ENCODE measurements at places on chromosomes 3 and 15. TPM values are rescaled to one million over a fixed set of nuclear protein-coding genes. Genes with fewer than 3 reads are reported as not detected.

Gene SUCNR1
- 0.43 TPM for total RNA-seq

Gene KLHL40
- total RNA-seq, result not detected

Gene NEK11
- total RNA-seq, result 7.7 TPM

Gene CACNA1D
- total RNA-seq, result under 0.01 TPM

Gene BFSP2
- total RNA-seq, result not detected

Gene PARP15
- total RNA-seq, result under 0.01 TPM

Gene GPR176
- 120 TPM for total RNA-seq

Gene MTMR10
- 25.4 TPM for total RNA-seq

Gene FETUB
- not detected for total RNA-seq

Gene GXYLT2
- total RNA-seq, result 18.1 TPM

Gene CRYGS
- total RNA-seq, result 0.86 TPM

GRCh38 chr3:66110840-66111239, 72.1 kb upstream of the MAGI1 start:
- peak; percentile 71 for DNase-seq

DNA sequence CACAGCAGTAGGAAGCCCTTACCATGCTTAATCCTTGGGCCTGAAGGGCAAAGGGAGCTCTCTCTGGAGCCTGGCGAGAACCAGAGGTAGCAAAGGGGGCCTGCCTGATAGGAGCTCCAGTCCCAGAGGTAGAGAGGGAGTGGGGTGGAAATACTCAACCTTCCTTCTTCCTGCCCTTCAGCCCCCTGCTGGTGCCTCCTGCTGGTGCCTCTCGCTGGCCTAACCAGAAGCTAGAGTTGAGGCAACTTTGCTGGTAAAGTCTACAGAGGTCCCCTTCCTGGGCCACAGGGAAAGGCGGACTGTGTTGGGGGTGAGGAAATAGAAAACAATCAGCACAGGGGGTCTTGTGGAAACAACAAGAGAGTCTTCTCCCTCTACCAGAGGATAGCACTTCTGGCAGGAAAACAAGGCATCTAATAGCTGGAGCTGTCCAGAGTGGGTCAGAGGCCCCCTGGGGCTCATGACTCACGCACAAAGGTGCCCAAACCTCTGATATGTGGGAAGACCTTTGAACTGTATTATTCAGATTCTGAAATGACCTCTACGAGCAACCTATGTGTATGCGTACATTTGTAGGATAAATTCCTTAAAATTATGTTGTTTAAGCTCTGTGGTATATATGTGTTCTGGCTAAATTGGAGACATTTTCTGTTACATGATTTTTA, 133.9 kb downstream of the LRRC28 start:
- DNase-seq, result no peak

DNA sequence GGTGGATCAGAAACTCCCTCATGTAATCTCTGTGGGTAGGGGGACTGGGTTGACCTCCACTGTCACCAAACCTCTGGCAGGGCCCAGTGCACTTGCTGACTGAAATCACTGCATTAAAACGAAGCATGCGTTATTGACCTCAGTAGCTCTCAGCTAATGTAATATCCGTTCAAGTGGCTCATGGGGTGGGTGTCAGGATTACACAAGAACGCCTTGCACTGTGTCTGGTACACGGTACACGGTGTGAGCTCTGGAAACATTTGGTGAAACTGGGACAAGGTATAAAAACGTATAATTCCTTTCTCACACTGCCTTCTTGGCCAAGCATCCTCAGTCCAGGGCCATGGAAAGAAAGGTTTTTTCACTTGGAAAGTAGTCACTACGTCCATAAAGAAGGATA, 11.9 kb downstream of the LRTM1 start:
- no peak for DNase-seq

GRCh38 chr3:64445109-64445943, 220.1 kb upstream of the PRICKLE2 start:
- DNase-seq, result peak; percentile 57

GRCh38 chr3:168094580-168094876, 1.2 kb downstream of the GOLIM4 start:
- no peak for DNase-seq

DNA sequence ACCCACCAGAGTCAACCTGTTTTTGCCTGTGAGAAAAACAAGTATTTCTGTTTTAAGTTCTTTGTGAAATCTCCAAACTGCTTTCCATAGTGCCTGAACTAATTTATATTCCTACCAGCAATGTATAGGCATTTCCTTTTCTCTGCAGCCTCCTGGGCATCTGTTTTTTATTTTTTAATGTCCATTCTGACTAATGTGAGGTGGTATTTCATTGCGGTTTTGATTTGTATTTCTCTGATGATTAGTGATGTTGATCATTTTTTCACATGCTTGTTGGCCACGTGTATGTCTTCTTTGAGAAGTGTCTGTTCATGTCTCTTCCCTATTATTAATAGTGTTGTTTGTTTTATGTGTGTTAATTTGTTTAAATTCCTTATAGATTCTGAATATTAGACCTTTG, 820.5 kb downstream of the MCTP2 start:
- DNase-seq, result peak; percentile 18

- DNase-seq, result peak; percentile 90
These were observed 6.0 kb downstream of the TM4SF4 start for GRCh38 chr3:149480326-149481017.

GRCh38 chr3:161117646-161118045, 12.5 kb upstream of the B3GALNT1 start:
- DNase-seq, result no peak

DNA sequence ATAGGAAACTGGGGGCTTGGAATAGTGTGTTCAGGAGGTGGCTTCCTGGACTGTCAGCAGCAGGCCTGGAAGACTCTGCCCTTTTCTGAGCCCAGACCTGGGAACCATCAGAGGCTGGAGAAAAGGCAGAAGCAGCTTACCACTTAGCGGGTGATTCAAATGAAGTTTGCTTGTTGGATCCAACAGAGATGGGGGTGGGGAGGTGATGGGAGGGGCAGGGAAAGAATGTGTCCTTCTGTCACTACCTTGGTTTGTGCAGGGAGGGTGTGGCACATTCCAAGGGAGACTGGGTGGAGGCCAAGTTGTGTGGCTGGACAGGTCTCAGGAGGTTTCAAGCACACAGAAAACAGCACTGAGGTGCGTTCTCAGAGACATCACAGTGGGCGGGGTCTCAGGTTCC, 58.8 kb downstream of the TRAK1 start:
- no peak for DNase-seq

DNA sequence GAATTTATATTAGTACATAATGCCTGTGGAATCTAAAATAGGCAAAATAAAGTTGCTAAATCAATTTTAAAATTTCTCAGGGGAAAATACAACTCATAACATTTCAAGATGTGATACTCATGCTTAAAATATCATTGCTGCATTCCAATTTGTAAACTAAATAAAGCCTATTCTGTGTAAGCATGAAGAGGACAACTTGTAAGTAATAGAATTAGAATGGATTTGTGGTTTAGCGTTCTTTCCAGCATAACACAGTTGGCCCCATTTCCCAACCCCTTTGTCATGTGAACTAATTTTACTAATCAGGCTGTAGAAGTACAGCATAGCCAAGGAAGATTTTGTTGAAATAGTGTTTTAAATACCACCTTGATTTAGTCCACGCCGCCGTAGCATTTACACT, 437.2 kb downstream of the SI start:
- peak; percentile 5 for DNase-seq

- DNase-seq, result peak; percentile 94
These were observed 2.8 kb downstream of the C15orf39 start for GRCh38 chr15:75204340-75205063.

DNA sequence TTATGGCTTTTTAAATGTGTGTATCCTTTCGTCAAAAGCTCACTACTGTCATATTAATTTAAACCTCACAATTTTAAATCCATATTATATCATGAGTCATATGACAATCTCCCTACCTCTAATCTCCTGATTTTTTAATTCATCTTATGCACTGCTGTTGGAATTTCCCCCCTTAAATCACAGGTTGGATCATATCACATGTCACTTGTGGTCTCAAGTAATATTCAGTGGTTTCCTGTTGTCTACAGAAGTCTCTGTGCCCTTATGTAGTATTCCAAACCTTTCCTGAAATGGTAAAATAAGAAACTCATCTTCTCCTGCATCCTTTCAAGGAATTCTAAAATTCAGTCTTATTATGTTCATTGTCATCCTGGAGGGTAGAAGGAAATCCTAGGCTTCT, 116.0 kb upstream of the CBLB start:
- DNase-seq, result peak; percentile 21

DNA sequence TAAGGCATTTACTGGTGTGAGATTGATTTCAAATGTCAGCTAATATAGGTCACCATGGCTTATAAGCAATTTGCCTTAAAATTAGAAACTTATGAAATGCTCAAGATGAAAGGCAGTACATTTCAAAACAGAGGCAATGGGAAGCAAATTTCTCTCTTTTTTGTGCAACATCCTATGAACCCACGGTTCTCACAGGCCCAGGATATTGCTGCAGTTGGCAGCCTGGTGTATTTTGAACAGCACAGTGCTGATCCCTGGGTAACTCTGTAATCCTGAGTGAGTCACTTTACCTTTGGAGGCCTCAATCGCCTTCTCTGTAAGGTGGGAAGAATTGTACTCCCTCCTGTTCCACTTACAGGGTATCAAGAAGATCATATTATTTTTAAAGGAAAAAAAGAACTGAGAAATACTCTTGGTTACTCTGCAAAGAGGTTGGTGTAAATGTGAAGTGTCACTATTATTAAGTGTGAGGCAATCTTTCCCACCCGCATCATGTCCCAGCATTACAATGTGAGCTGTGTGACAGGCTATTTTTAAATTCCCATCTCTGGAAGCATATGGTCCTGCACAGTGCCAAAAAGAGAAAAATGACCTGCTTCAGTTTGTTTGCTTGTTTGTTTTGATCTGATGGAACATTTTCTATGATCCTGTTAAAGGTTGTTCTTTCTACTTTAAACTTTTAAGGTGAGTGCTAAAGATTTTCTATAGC, 190.1 kb upstream of the LPP start:
- DNase-seq, result no peak

DNA sequence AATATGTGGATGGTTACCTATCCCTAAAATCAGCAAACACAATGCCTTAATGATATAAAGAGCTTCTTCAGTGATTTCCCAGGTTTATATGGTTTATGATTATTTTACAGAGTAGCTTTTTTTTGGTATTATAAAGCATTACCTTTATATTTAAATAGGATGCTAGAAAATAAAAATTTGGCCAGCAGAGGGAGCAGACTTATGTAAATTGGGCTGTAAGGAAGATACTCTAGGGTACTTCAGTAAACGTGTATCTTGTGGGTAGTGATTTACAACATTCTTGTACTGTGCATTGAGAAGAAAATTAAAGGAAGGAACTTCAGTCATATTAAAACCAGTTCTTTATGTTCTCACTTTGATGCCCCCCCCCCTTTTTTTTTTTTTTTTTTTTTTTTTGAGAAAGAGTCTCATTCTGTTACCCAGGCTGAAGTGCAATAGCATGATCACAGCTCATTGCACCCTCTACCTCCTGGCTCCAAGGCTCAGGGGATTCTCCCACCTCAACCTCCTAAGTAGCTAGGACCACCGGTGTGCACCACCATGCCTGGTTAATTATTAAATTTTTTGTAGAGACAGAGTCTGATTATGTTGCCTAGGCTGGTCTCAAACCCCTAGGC, 167.9 kb downstream of the BBX start:
- DNase-seq, result peak; percentile 81

GRCh38 chr3:159451482-159451881, 537.2 kb upstream of the IL12A start:
- DNase-seq, result no peak

DNA sequence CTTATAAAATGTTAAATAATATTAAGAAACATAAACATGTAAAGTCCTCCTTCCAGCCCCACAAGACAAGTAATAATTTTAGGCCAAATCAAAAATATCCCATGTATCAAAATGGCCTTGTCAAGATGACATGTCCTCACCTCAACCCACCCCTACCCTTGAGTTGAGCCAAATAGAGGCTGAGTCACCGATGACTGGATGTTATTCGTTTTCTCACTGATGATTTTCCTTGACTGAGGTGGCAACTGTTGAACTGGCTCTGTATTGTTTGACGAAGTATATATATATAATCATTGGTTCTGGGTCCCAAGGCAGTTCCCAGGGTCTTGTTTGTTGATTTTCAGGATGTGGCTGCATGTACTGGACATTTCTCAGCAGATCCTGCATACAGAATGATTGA, 75.3 kb downstream of the TMEM108 start:
- DNase-seq, result no peak

DNA sequence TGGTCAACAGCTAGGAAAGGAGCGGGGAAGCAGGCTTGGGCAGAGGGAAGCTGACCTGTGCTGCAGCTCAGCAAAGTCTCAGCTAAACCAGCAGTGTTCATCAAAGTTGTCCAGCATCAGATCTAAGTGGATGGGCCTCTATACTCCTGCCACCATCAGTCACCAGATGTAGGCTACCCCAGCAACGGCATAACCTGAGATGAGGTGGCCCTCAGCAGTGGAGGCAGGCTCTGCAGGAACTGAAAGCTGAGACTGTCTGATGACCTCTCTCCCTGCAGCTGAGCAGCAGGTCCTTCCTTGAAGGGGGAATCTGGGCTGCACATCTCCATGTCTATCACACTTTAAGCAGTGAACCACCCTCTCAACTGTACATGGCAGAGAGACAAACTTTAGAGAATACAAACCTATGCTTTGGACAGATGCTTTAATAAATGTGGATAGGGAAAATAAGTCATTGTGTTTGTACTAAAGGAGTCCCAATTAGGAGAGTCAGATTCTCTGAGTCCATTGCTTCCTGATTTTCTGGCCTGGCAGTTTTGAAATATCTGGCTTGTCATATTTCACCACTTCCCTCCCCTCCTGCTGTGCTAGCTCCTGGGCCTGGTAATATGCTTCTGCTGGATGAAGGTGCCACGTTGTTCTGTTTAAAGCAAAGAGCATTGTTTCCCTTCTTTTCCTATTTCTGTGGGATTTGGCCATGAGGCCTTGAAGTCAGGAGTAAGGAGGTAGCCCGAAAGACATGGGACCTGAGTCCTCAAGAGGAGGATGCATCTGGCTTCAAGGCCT, 11.1 kb upstream of the PSTPIP1 start:
- no peak for DNase-seq

DNA sequence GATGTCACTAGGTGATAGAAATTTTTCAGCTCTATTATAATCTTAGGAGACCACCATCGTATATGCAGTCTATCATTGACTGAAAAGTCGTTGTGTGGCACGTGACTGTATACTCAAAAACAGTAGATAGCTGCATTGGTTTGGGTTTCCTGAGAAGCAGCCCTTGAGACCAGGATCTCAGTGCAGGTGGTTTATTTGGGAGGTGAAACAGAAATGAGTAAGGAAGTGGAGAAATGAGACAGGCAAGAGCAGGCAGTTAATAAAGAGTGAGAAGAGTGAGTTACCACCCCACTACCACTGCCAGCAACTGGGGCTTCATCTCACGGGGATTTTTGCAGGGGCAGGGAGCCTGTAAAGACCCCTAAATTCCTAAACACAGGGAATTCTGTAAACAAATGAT, 221.0 kb downstream of the SHQ1 start:
- DNase-seq, result no peak

GRCh38 chr15:92970656-92971055, 70.5 kb downstream of the CHD2 start:
- DNase-seq, result no peak

- DNase-seq, result no peak
These were observed 33.7 kb upstream of the IGF1R start for GRCh38 chr15:98614681-98615080.
